ENCODE measurements at places on chromosomes 7 and 10. TPM values are rescaled to one million over a fixed set of nuclear protein-coding genes. Genes with fewer than 3 reads are reported as not detected.

ABI1 gene
- 21.7 TPM for total RNA-seq

NOD1 gene
- 6.7 TPM for total RNA-seq

PURB gene
- 11.3 TPM for total RNA-seq

RPS24 gene
- total RNA-seq: 3,273 TPM

TSPAN14 gene
- 12.0 TPM for total RNA-seq

SPDYE1 gene
- total RNA-seq: not detected

GIMAP1 gene
- under 0.01 TPM for total RNA-seq

OGDHL gene
- 0.14 TPM for total RNA-seq
